B cell (primary cell): ENCODE measurements at places on chromosomes 3 and 15. TPM values are rescaled to one million over a fixed set of nuclear protein-coding genes. Genes with fewer than 3 reads are reported as not detected.

Gene STRA6
- not detected in 2 replicates for total RNA-seq

Gene C2CD4B
- total RNA-seq: not detected in 2 replicates

- H3K36me3 ChIP-seq: peaks cover 30% of the 10 kb centered on the region
- H3K4me1 ChIP-seq: peaks cover 12% of the 10 kb centered on the region
These were observed 37.1 kb downstream of the ATP6V1A start for GRCh38 chr3:113783980-113784379.

- DNase-seq: no peak
- no peaks in the 10 kb centered on the region for H3K27me3 ChIP-seq
- H3K27ac ChIP-seq: no peak overlapping the region
- H3K4me1 ChIP-seq: no peaks in the 10 kb centered on the region
These were observed 37.9 kb downstream of the IL20RB start for GRCh38 chr3:136995652-136996051.

- no peak for DNase-seq
- H3K27me3 ChIP-seq: no peaks in the 10 kb centered on the region
- peaks cover 24% of the 10 kb centered on the region for H3K4me1 ChIP-seq
- H3K27ac ChIP-seq: no peak overlapping the region
- no peak overlapping the region for H3K4me3 ChIP-seq
These were observed 7.0 kb downstream of the SFMBT1 start for GRCh38 chr3:53038679-53039375.
